RWPE2 (cell line): ENCODE measurements at places on chromosomes 7 and 10.

DNA sequence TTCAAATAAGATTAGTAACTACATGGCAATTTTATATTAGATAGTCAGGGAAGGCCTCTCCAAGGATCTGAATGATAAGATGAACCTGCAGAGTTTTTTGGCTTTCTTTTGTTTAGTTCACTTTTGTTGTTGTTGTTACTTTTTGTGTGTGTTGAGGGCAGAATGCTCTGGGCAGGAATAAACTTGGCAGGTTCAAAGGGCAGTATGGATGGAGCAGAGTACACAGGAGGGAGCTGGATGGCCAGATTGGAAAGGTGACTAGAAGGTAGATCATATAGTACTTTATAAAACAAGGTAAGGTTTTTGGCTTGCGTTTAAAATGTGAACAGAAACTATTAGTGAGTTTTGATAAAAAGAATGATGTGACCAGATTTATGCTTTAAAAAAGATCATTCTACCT, 17.9 kb downstream of the CROT start:
- DNase-seq: no peak

DNA sequence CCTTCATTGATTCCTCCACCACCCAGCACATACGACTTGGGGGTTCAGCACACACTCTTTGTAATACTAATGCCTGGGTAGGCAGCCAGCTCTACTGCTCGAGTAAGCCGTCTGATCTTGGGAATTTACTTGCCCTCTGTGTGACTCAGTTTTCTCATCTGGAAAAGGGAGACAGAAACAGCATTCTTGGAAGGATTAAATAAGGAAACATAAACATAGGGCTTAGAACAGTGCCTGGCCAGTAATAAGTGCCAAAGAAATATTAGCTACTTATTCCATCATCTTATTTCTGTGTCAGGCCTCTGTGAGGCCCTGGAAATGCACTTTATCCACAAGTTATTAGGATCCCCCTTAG, 130.1 kb downstream of the TNS3 start:
- no peak for DNase-seq

DNA sequence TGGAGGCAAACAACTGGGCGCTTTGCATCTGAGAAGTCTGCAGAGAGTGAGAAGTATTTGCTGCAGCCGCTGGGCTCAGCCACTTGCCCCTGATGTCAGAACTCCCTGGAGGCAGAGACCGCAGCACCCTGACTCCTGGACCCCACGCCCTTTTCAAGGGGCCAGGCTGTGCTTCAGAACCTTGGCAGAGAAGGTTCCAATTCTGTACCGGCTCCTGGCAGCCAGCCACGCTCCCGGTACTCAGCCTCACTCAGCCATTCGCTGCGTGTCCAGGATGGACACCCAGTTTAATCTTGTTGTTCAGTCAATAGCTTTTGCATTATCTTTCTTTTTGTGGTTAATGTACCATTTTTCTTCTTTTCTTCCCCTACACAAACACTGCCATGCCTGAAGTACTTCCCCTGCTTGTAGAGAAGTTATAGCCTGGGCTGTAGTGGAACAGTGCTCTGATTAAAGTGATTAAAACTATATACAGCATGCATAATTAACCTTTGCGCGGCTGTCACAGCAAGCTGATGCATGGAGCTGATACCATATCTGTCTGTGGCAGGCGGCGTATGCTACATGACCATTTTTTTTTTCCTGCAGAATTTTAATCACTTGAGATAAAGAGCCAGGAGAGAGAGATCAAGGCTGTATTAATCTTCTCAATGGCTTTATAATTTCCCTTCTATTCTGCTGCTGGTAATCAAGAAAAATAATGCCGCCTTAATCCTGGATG, 578.5 kb downstream of the SDK1 start:
- DNase-seq: no peak

GRCh38 chr10:99660662-99661376, 1.5 kb downstream of the ENTPD7 start:
- DNase-seq: no peak

- peak; percentile 19 for DNase-seq
Measured at GRCh38 chr10:101565936-101566332, 22.1 kb downstream of the POLL start.

- no peak for DNase-seq
Measured at GRCh38 chr7:128818694-128819093, 11.5 kb upstream of the FLNC start.
